ENCODE measurements at places on chromosomes 11 and 22.

GRCh38 chr22:22935546-22936157, 48.0 kb downstream of the IGLL5 start:
- no peak for DNase-seq

GRCh38 chr11:113971506-113972195, 3.3 kb upstream of the HTR3A start:
- DNase-seq = no peak

GRCh38 chr11:19557185-19557584, 155.5 kb upstream of the NAV2 start:
- DNase-seq = no peak

GRCh38 chr11:63841554-63841953, 2.6 kb downstream of the MARK2 start:
- DNase-seq = peak; percentile 69

GRCh38 chr22:45090497-45090910, 73.2 kb upstream of the NUP50 start:
- DNase-seq = peak; percentile 35

DNA sequence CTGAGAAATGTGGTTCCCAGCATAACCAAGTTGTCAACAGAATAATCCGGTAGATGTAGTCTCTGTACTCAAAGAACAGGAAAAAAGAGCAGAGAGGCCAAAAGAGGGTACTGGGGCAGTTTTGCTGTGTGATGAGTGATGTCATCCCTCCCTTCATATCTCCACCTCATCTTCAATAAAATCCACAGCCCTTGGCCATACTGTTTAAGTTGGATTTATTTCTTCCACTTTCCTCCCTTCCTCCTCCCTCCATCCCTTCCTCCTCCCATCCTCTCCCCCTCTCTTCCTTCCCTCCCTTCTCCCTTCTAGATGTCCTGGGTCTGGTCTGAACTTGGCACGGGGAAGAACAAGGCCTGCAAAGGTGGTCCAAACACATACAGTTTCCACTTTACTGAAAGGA, 18.2 kb upstream of the GRK3 start:
- DNase-seq = no peak
